ENCODE measurements at places on chromosomes 4 and X.

GRCh38 chrX:56313308-56313707 lies 81.2 kb downstream of the KLF8 start:
- DNase-seq = no peak

DNA sequence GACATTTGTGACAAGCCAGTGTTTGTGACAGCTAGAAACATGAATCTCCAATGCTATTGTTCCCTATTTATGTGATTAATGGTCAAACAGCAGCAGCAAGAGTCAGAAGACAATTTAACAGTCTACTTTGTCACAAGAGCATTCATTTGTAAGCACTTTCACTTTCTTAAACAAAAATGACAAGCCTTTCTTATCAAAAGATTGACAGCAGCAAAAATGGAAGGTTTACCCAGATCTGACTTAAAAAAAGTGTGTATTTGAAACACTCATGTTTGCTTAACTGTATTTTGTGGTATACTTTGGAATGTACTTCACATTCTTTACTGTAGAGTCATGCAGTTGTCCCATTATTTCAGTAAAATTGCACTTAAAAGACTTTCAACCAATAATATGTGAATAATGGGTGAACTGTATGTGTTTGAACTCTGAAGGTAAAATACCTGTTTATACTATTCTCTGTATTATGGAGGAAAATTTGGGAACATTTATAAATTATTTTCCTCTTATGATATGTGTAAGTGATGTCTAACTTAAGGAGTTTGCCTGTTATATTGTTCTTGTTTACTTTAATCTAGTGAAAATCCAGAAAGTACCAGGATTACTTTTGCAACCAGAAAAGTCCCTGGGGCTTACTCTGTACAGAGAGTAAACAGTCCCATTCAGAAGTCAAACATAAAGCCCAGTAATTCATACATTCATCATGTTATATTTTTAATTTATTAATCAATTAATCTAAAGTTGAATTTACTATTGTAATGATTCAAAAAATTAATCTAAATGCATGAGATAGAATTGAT lies 314.9 kb upstream of the TRAM1L1 start:
- DNase-seq = no peak

GRCh38 chrX:19879735-19880378 lies 7.5 kb downstream of the SH3KBP1 start:
- DNase-seq = no peak

- DNase-seq = no peak
Observed at GRCh38 chr4:73172161-73172560, 86.4 kb downstream of the ANKRD17 start.

- DNase-seq = no peak
Observed at GRCh38 chr4:128282516-128282915, 5.1 kb downstream of the PGRMC2 start.

GRCh38 chr4:94649381-94650133 lies 108.2 kb upstream of the BMPR1B start:
- DNase-seq = no peak

DNA sequence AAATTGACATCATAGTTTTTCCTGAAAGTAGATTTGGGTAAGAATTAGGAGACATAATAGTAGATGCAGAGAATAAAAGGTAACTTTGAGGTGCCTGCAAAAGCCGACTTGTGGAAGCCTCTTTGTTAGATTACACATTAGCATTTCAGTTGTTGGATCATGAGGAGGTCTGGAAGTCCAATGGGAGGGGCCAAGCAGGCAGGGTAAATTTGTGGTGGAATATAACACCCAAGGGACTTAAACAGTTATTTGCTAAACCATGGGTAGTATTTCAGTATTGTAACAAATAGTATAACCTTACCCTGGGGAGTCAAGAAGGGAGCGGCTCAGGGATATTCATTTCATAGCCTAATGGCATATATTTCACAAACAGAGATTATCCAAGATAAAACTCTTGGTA lies 810.7 kb upstream of the AMOT start:
- no peak for DNase-seq
